ENCODE measurements at places on chromosomes 6 and 20.

GRCh38 chr20:4740774-4741431, 19.2 kb downstream of the PRND start:
- no peak for DNase-seq

DNA sequence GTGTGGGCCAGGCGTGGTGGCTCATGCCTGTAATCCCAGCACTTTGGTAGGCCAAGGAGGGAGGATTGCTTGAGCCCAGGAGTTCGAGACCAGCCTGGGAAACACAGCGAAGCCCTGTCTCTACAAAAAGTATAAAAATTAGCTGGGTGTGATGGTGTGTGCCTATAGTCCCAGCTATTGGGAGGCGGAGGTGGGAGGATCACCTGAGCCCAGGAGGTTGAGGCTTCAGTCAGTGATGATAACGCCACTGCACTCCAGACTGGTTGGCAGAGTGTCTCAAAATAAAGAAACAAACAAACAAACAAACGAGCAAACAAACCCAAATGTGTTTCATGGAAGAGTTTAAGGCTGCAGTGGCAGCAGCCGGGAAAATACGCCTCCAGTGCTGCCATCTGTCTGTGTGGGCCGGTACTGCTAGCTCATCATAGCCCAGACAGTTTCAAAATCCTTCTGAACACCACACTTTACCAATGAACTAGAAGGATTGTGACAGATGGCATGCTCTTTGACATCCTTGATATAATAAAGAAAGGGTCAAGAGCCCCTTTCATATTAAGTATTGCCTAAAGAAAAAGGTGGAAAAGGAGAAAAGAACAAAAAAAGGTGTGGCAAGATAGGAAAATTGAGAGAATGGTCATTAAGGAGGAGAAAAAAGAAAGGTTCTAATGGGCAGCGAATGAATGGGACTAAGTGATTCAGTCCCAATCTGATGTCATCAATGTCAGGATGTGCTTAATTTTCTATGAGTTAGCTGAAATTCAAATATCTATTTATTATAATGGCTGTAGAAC, 298.6 kb downstream of the SYNE1 start:
- no peak for DNase-seq

DNA sequence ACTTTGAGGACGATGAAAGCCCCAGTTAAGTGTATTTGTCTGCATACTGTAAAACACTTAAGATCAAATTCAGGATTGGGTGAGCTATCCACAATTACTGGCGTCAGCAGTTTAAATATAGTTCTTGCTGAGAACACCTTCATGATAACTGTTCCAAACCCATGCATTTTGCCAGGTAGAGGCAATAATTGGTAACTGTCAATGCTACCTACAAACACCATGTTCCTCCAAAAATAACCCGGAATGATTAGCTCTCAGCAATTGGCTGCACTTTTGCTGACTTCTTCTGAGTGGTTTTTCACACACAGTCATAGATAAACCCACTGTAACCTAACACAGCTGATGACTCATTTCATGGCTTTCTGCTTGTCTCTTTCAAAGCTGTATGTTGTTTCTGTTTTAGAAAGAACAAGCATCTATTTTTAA, 1358.6 kb upstream of the GJE1 start:
- no peak for DNase-seq

DNA sequence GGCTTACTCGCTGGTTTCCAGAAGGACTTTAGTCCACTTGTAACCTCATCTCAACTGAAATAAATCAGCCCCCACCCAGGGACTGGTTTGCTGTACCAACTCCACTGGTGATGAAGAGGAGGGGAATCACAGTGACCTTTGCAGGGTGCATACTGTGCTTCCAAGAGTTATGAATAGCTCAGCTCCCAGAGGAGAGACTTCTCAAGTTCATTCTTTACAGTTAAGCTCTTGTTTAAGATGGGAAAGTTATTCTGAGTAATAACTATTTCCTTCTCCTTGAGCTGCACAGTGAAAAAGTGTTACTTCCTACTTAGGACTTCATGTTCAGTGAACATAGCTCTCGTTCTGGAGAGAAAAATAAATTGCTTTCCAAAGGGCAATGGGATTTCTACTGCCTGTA, 166.5 kb upstream of the ECI2 start:
- DNase-seq, result no peak

DNA sequence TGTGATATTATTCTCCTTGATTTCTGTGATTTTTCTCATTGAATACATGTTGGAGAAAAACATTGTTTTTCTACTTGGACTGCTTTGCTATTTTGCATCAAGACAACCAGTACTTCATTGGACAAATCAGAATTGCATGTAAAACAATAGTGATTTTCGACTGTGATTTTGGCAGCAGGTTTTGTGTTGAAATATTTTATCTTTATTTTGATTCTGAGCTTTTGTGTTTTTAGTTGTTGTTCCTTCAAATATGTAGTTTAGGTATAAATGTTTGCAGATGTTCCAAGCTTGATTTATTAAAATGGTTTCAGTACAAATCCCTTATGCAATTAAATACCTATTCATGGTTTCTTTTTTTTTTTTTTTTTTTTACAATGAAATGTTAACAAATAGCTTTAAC, 754.1 kb downstream of the DOK5 start:
- no peak for DNase-seq

GRCh38 chr6:27728442-27728841, 183.8 kb downstream of the OR2B2 start:
- DNase-seq, result no peak

GRCh38 chr6:5208057-5208456, 52.7 kb downstream of the LYRM4 start:
- DNase-seq, result no peak

DNA sequence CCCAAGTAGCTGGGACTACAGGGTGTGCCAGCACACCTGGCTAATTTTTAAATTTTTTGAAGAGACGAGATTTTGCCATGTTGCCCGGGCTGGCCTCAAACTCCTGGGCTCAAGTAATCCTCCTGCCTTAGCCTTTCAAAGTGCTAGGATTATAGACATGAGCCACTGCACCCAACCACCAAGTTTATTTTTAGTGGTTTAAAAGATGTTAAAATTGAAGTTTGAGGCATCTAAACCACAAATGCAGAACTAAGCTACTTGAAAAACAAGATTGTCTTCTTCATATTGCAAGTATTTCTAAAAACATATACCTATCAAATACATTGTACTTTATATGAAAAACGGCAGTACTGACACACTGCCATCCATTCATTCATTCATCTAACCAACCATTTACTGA, 31.6 kb downstream of the WASF1 start:
- no peak for DNase-seq

DNA sequence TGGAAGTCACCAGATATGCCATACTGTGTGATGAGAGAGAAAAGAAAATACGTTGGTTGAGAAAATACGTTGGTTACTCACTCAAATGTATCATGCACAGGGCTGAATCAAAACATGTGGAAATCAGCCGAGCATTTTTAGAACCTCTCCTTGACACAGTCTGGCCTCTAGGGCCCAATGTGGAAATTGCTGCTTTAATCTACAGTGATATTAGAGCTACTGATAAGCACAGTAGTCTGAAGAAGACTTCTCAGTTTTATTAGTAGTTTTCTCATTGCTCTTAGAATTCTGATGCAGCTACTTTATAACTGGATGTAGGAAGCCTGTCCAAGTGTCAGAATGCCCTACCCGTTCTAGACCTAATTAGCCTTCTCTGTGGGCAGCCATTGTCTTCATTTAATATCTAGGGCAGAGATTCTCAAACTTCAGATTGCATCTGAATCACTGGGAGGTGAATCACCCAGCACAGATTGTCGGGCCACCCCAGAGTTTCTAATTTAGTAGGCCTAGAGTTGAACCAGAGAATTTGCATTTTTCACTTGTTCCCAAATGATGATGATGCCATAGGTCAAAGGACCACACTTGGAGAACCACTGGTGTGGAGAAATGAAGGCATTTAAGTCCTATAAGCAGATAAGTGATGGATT, 229.1 kb downstream of the PLCB1 start:
- DNase-seq, result no peak

DNA sequence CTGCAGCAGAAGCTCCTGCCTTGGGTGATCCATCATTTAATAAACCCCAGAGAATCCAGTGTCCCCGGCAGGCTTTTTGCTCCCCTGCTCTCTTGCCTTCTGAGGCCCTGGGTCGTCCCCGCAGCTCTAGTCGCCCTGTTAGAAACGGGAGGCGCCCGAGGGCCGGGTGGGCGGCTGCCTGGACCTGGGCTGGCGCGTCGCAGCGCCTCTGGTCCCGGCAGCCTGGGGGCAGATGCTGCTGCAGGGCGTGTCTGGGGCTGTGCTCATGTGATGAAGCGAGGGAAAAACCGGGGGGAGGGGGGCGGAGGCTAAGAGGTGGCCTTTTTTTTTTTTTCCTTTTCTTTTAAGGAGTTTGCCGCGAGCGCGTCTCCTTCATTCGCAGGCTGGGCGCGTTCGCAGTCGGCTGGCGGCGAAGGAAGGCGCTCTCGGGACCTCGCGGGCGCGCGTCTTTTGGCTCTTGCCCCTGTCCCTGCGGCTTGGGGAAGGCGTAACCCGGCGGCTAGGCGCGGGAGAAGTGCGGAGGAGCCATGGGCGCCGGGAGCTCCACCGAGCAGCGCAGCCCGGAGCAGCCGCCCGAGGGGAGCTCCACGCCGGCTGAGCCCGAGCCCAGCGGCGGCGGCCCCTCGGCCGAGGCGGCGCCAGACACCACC, 394 bp downstream of the AKAP12 start:
- DNase-seq, result peak; percentile 89

DNA sequence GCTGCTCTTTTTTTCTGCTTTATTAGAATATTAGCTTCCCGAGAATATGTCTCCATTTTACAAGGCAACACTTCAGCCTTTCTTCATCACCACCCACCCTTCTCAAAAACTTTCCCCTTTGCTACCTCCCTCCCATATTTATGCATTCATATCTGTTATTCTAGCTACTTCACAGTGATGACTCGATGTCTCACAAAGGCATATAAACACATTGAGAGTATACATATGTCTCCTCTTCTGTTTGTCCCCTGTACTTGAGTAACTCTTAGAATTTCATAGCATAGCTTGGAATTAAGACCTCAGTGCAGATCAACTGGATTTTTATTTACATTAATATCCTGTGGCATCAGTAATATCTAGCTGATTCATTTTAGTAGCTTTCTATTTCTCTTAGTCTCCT, 6.5 kb downstream of the RNF144B start:
- DNase-seq, result no peak

GRCh38 chr6:21228876-21229460, 364.6 kb upstream of the SOX4 start:
- DNase-seq, result no peak

DNA sequence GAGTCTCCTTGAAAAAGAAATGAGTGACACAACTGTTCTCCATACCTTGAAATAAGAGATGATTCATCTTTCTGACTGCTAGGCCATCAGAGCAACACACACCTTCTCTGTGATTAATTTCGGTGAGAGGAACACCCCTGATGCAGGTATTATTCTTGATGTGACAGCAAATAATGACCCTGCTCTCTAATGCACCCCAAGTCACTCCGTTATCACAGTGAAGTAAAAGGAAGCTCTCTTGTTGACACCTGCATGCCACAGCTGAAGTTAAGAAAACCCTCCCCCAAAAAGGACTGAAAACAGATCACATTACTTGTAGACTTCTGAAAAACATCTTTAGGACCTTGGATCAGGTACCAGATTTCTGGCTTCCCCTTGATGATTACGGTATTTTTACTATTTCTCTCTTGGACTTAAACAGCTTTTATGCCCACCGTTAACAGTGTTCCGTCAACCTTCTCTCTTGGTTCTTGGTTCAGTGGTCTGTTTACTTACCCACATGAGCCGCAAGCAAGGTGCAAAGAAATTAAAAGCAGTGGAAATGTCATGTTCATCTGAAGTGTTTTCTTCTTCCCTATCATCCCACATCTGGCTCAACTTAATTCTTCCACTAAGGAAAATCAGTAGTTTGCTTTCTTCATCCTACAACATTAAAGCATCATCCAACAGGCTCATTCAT, 249.7 kb downstream of the GMPR start:
- DNase-seq, result no peak

DNA sequence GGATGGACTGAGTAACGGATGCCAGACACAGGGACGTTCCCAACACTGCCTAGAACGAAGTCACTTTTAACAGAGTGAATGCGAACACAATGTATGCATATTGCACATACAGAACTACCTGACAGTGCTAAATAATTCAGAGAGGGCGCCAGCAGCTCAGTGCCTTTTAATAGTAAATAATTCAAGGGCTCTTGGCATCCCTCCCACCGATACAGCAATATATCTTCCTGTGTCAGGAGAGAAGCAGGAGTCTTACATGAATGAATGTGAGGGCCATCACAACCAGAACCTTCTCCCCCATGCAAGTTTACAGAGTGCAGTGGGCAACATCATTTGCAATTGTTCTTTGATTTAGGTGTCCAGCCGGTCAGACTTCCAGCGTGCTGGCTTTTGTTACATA, 88.4 kb upstream of the KCNG1 start:
- DNase-seq, result no peak

- DNase-seq, result no peak
Observed at GRCh38 chr6:72466971-72467566, 154.8 kb upstream of the KCNQ5 start.

- no peak for DNase-seq
Observed at GRCh38 chr20:7366189-7366588, 574.1 kb downstream of the HAO1 start.

- DNase-seq, result no peak
Observed at GRCh38 chr6:78268591-78269452, 598.5 kb upstream of the IRAK1BP1 start.

DNA sequence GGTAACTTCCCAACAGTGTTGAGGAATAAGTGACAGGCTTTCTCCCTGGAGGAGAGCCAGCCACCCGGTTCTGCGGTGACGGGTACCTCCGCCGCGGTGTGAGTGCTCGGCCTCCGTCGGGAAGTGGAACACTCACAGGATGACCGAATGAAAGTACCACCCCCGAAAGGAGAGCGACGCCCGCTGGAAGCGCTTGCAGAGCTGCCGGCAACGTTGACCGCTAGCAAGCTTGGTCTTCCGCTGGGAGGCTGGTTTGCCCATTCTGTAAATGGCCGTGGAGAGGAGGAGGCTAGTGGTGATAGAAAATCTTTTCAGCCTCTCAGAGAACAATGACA, 614 bp upstream of the TMEM242 start:
- no peak for DNase-seq

- DNase-seq, result no peak
Observed at GRCh38 chr6:19839237-19839546, 2.0 kb downstream of the ID4 start.

- DNase-seq, result no peak
Observed at GRCh38 chr6:48978016-48978415, 485.0 kb downstream of the MMUT start.

DNA sequence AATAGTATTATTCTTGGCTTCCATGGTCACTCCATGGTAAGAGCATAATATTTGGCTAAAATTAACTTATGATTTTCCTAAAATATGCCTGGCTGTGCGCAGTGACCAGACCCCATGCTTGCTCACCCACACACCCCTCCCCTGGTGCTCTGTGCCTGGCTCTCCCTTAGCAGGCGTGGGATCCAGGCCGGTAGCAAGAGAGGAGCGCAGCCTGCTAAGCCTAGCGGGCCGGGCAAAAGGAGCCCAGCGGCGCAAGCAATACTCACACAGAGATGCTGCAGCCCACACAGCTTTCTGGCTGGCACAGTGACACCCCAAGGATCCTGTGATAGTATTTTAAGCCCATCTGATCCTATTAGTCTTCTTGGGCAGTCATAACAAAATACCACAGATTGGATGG, 79.8 kb upstream of the EYS start:
- no peak for DNase-seq
